CD4-positive, CD25-positive, alpha-beta regulatory T cell (primary cell): ENCODE measurements at places on chromosomes 11 and 22. TPM values are rescaled to one million over a fixed set of nuclear protein-coding genes. Genes with fewer than 3 reads are reported as not detected.
A peak's percentile ranks its signal among the peaks of the same experiment; 100 is the strongest.

GRCh38 chr11:118124929-118125535, 27.6 kb downstream of the SCN4B start:
- DNase-seq: no peak

DNA sequence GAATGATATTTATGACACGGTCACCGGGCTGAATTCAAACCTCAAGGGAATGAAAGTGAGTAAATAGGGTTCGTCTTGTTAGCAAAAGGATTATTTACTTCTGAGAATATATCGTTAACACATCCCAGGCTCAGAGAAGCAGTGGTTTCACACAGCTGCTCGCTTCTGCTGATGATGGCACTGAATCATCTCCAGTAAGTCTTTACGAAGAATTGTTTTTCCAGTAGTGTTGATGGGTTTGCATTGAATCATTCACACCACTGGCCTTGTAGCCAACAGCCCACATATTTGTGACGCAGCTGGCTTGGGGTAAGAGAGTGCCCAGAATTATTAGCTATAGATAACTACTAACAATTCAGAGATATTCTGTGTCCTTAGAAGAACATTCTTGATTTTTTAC, 236.3 kb downstream of the CADM1 start:
- no peak for DNase-seq

DNA sequence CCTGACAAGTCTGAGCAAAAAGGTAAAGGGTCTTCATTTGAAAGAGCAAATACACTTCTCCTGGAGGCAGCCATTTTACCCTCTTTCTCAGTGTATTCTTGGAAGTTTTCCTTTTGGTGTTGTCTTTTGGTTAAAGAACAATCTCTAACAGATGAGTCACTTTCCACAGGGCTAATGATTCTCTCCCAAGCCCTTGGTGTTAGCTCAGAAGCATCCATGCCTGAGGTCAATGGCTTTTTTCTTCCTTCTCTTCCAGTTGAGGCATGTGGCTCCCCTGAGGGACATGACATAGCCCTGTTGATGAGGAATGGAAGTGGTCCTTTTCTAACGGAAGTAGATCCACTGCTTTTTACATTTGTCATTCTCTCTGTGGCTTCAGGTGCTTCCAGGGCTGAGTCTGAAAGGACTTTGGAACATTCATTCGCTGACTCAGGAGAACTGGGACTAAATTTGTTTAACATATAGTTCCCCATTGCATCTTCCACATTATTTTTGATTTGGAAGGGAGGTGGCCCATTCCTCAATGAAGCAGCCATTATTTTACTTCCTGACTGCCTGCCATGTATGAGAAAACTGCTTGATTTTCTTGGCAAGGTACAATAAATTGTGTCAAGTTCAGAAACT, 13.8 kb upstream of the POGLUT3 start:
- DNase-seq: no peak

DNA sequence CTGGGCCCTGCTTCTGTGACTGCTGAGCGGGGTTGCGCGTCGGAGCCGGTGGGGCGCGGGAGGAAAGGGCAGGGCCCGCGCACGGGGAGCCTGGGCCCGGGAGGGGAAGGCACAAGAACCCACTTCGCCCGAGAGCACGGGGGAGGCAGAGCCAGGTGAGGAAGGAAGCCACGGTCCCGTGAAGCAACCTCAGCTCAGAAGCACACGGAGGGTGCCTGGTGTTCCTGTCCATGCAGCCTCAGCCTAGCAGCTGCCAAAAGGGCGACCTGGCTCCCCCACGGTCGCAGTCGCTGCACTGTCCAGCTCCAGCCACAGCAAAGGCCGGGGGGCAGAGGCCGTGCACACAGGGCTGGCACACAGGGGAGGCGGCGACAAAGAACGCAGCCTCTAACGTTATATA, 9.3 kb upstream of the CDC42BPG start:
- no peak for DNase-seq

- DNase-seq: no peak
Measured at GRCh38 chr11:19398772-19399527, 158.2 kb upstream of the E2F8 start.

GRCh38 chr11:46338988-46339666, 8.1 kb upstream of the DGKZ start:
- DNase-seq: no peak

GRCh38 chr11:112770487-112770886, 190.7 kb upstream of the NCAM1 start:
- DNase-seq: no peak

DNA sequence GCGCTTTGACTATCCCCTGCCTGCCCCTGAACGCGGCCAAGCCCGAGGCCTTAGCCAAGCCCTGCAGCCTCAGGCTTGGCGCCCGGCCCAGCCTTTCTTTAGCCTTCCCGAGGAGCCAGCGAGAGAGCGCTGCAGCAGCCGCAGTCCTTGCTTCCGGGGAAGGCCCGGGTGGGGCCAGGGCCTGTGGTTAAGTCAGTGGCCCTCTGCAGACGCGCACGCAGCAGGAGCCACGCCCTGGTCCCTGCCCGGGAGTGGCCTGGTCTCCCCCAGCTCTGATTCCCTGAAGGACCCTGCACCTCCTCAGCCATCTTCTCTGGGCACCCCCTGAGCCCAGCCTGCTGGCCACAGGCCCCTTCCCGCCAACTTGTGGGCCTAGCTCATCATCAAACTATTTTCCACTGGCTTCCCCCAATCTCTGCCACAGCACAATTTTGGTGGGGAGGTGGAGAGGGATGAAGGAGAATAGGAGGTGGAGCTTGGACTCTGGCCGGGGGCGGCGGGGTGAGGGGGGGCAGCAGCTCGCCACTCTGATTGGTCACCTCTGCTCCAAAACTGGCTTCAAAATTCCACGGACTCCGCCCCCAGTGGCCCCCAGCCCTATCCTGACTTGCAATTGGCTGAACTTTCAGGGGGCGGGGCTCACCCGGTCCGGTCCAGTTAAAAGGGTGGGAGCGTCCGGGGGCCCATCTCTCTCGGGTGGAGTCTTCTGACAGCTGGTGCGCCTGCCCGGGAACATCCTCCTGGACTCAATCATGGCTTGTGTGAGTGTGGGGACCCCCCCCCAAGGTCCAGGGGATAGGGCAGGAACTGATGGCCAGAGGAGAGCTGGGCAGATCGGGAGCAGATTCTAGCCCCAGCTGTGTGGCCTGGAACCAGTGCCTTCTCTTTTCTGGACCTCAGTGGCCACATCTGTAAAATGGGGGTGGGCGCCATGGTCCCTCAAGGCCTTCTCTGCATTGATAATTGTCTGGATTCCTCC, at the start of gene LGALS1:
TSS of gene LGALS1 (plus strand) at position 686 of the 979 bp plus-strand sequence. CDS start at position 753, 67 bp downstream.
- DNase-seq: peak; percentile 56

DNA sequence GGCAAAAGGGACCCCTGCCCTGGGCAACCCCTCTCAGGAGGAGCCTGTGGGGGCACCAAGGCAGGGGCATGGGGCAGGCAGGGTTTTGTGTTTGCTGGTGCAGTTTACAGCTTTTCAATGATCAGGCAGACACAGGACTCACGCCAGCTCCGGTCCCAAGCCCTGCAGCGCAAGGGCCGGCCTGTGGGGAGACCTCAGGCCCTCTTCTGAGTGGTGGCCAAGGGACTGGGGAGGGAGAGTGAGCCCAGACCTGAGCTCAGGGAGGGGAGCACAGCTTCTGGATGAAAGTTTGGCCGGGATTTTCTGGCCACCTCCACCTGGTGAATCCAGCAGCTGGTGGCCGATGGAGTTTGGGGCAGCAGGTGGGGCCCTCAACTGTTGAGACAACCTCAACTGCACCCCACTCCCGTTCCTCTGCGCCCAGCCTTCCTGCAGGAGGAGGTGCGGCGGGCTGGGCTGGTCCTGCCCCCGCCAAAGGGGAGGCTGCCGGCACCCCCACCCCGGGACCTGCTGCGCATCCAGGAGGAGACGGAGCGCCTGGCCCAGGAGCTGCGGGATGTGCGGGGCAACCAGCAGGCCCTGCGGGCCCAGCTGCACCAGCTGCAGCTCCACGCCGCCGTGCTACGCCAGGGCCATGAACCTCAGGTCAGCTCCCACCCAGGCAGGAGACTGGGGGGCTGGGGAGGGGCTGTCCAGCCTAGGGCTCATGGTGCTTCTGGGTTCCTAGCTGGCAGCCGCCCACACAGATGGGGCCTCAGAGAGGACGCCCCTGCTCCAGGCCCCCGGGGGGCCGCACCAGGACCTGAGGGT, 3.6 kb downstream of the TCIRG1 start:
- DNase-seq: no peak

GRCh38 chr11:134014511-134014910, 54.4 kb upstream of the JAM3 start:
- no peak for DNase-seq

- no peak for DNase-seq
Measured at GRCh38 chr22:18136563-18137320, 13.2 kb upstream of the USP18 start.

GRCh38 chr22:23525510-23525909, 54.6 kb downstream of the IGLL1 start:
- DNase-seq: no peak

DNA sequence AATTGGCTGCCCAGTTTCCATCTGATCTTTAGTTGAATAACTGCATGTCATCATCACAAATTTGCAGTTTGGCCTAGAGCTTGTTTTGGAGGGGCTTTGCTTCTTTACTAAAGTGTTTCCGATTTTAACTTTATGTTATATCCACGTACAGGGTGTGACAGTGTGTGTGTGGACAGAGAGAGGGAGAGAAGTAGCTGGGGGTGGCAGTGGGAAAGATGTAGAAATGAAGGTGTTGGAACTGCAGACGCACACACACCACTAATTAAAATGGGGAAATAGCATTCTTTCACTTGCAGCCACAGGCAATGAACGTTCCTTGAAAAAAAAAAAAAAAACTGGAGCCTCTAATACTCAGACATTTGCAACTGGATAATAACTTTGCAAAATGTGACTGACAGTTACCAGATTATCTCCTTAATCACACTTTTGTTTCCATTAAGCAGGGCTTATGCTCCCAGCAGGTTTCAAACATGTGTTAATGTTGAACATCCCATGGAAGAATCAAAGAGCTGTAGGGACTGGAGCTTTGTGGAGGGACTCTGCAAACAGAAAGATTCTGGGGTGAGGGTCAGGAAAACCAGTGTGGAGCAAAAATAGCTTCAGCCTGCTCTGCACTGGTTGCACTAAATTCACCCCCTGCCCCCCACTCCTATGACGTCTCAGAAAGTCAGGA, 238.1 kb upstream of the TENM4 start:
- DNase-seq: no peak

DNA sequence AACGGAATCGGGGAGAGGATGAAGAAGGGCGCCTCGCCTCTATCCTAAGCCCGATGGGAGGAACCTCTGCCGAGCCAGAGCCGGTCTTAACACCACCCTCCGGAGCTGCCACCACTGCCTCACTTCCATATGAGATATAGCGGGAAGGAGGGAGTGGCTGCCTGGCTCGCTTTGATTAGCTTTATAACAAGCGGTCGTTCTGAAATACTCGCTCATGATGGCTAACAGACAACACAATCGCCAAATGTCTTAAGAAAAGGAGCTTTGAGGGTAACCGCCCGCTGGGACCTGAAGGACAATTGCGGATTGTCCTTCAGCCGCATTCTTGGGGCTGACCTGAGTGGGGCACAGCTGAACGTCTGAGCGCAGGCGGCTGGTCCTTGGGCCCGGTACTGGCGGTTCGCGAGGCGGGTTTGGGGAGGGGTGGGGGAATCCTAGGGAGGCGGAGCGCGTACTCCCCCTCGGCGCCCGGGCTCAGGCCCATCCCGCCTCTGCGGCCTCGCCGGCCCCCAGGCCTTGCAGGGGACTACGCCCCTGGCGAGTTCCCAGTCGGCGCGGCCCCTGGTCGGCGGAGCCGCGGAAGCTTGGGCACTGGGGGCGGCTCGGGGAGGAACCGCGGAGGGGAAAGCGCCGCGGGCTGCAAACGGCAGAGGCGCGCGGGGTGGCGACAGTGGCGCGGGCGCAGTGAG, at the start of gene PLAAT5:
TSS of gene PLAAT5 (minus strand) at position 617 of the 689 bp plus-strand sequence. CDS start at position 484, 133 bp downstream.
- DNase-seq: no peak

Gene FLRT1
- not detected for total RNA-seq

Gene CDC45
- total RNA-seq: 2.7 TPM

Gene RGL4
- 22.1 TPM for total RNA-seq

Gene OR52A1
- not detected for total RNA-seq

Gene CCDC15
- 0.64 TPM for total RNA-seq

Gene TRIM22
- 378 TPM for total RNA-seq

Gene BTG4
- total RNA-seq: not detected
